BE2C (cell line): ENCODE measurements at places on chromosomes 5 and 9.

- DNase-seq: peak; percentile 82
Observed at GRCh38 chr5:180209137-180209581, at the start of gene RASGEF1C. TSS of gene RASGEF1C (minus strand) at chr5:180209211. CDS start at chr5:180138052, 71,159 bp downstream.

DNA sequence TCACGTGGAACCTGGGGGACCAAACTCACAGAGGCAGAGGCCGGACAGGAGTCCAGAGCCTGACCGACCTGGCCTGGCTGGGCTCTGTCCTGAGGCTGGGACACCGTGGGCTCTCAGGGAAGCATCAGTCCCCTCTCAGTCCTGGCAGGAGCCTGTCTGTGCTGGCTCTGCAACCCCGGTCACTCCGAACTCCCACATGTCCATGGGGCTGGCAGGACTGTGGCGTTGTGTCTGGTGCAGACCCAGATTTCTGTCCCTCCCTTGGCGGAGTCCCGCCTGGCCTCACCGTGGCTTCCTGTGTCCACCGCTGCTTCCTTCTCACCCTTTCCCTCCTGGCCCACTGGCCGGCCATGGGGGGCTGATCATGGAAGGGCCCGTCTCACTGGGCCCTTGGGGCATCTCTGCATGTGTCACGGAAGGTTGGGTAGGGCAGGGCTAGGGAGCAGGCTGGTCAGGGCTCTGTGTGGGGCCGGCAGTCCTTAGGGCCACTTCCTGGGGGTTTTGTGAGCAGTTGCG is 68.8 kb downstream of the RXRA start:
- DNase-seq: no peak

- no peak for DNase-seq
Observed at GRCh38 chr5:178236679-178237078, 4.1 kb upstream of the PHYKPL start.

DNA sequence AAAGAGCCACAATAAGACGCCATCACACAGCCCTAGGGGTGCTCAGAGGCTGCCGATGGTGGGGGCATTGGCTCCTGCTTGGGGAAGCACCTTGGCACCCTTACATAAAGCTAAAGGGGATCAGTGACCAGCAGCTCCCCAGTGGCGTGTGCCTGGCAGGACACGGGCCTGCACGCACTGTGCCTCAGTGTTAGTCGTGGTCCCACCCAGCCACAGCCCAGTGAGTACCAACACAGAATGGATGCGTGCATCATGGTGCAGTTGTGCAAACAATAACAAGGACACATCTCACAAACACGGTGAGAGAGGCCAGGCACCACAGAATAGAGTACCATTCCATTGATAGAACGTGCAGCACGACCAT is 103.2 kb downstream of the WNK2 start:
- no peak for DNase-seq

DNA sequence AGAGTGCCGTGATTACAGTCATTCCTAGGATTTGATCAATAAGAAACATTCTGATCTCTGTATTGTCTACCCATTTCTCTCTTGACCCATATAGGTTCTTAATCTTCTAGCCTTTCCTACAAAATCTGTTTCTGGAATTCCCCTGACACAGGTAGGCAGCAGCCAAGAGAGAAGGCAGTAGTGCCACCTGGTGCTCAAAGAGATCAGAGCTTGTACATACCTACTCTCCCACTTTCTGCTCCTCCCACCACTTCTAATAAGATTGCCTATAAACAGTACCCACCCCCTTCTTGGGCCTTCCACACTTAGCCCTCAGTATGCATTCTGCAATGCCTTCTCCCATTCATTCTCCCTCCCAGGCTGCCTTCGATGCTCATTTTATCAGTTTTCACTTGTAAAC is 117.4 kb upstream of the RORB start:
- peak; percentile 10 for DNase-seq

DNA sequence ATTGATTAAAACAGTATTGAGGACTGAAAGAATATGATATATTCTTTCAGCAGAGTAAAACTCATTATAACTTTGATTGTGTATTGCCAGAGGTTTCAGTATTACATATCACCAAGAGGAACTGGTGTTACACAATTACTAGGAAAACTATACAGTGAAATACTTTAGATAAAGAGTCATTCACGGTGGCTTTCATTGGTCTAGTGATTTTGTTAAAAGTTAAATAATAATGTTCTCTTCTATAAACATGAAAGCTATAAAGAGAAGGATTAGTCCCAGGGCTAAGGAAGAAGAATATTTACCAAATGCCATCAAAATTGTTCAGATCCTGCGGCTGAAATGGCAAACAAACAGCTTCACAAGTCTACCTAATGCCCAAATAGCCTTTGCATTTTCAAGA is 306.2 kb downstream of the SEMA5A start:
- DNase-seq: no peak

DNA sequence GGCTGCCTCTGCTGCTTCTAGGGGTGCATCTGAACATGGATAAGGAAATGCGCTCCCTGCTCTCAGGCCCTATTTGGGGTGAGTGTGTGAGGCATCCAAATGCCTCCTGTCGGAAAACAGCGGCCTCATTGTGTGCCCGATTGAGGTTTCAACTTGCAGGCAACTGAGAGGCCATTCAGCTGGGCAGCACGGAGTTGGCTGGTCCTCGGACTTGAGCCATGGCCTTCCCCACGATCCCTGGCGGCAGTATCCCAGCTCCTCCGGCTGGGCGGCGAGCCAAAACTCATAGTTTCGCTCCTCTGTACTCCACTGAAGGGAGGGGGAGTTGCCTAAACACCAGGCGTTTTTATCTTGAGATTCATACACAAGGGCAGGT is 597.3 kb upstream of the SGCD start:
- no peak for DNase-seq

GRCh38 chr9:132853482-132853881 is 24.6 kb downstream of the AK8 start:
- no peak for DNase-seq

DNA sequence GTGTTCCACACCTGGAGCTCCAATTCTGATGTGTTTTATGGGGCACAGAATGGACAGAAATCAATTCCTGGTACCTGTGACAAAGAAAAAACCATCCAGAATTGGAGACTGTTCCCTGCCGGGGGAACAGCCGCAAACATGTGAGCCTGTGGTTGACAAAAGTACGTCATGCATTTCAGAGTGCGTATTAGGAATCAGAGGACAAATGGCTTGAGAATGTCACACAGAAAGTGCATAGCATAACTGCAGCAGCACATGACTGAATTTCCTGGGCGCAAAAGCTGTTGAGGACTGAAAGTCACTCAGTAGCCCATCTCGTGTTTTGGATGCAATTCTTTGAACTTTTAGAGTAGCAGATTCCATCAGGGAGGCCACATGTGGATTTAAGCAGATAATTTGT is 85.1 kb downstream of the TRIO start:
- DNase-seq: no peak

- DNase-seq: no peak
Observed at GRCh38 chr5:125346316-125346715, 599.9 kb upstream of the ZNF608 start.

DNA sequence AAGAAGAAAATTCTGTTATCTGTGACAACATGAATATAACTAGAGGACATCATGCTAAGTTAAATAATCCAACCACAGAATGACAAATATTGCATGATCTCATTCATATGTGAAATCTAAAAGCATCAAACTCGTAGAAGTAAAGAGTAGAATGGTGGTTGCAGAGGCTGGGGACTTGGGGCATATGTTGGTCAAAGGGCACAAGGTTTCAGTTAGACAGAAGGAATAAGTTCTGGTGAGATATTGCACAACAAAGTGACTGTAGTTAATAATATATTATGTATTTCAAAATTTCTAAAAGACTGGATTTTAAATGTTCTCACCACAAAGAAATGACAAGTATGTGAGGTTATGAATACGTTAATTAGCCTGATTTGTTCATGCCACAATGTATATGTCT is 24.8 kb downstream of the GRIA1 start:
- DNase-seq: no peak

DNA sequence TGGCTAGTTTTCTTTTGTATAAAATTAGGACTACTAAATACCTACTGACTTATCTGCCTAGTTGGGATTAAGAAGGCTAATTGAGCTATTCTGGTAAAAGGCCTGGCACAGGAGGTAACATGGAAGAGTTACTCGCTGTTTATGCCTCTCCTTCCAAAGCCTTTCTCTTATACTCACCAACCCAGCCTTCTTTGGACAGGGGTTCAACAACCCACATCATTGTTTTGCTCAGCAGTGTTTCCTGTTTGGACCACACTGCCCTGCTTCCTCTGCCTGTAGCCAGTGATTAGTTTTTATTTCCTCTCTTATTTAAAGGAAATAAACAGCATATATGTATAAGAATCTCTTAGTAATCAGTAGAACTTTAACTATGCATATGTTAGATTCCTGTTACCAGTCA is 85.1 kb upstream of the TLX3 start:
- no peak for DNase-seq

DNA sequence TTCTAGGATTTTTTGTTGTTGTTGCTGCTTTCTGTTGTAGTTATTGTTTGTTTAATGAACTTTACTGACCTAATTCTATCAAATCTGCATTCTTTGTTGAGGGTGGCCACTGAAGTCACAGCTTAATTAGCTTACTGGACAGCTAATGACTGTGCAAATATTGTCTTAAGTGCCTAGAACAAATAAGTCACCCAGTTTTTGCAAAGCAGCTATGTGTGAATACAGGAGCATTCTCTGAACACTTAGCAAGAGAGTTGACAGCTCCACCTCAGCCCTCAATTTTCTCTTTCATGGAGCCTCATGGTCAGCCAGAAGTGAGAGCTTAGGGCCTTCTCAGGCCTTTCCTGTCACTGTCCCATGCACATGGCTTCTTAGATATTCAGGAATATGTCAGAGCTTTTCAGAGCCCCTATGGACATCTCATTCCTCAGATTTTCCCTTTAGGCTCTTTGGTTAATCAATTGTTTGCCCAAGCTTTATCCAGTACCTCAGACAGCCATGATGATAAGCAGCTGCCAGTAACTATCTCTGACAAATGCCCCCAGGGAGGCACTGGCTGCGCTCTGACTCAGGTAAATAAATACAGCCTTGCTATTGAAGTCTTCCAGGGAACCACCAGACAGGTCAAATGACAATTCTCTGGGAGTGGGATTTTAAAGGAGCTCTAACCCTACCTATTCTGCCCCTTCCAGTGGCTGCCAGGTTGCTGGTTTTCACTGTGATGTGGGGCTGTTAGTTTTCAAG is 241.4 kb upstream of the IL12B start:
- DNase-seq: peak; percentile 61

DNA sequence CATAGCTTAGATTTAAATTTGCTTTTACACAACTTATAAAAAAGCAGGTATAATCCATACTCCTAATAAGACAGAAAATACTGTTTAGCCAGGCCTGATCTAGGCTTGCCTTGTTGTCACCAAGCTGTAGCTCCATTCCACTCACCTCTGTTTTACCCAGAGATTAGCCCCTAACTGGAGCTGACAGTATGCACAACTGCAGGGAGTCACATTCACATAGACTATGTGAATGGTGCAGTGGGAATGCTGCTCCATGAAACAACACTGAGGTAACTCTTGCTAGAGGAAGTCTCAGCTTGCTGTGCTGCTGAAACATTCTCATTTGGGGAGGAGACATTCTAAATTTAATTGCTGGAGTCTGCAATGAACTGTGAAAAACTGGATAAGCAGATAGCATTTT is 209.1 kb downstream of the TMEM232 start:
- DNase-seq: no peak

- DNase-seq: no peak
Observed at GRCh38 chr5:35302544-35302943, 72.3 kb upstream of the PRLR start.

DNA sequence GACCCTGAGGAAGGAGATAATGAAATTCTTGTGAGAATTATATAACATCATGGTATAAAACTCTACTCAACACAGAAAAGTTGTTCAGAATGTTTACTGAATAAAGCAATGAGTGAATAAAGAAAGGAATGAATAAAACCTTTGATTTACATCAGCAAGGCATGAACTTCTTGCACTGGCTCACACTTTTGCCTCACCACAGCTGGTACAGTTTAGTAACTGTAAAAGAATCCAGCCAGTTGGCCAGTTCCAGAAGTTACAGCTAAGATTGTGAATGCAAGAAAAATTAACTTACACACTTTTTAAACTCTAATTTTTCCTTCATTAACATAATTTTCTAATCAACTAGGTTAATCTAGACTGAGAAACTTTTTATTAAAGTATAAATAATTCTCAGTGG is 490.9 kb downstream of the NFIB start:
- no peak for DNase-seq

DNA sequence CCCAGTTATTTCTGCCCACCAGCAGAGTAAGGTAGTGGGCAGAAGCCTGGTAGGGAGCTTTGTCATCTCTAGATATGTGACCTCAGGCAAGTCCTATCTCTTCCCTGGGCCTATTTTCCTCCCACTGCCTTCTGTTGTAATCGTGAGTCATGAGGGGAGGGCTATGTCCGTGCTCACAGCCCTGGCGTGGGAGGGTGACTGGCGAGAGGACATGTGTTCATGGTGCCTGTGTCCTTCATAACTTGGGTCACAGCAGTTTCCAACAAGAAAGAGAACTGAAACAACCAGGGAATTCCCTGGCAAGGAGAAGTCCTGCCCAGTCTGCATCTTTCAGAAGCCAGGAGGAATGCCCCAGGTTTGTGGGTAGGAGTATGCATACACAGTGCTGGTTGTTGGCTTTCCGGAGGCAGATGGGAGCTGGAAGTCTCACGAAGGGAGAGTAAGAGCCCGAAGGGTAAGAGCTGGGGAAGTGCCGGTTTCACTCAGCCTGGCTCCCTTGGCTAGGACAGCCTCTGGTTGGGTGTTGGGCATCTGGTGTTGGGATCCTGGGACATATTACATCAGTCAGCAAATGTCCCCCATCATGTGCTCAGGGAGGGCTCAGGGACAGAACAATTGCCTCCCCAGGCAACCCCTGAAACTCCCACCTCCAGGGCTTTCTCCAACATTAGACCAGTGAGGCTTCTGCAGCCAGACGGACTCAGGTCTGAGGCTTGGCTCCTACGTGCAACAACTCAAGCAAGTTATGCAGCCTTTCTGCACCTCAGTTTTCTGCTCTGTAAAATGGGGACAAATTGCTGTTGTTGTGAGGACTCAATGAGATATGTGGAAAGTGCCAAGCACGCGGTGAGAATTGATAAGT is 4.3 kb upstream of the TIFAB start:
- no peak for DNase-seq
